HCEC 1CT (cell line): ENCODE measurements at places on chromosomes 3 and 15.

DNA sequence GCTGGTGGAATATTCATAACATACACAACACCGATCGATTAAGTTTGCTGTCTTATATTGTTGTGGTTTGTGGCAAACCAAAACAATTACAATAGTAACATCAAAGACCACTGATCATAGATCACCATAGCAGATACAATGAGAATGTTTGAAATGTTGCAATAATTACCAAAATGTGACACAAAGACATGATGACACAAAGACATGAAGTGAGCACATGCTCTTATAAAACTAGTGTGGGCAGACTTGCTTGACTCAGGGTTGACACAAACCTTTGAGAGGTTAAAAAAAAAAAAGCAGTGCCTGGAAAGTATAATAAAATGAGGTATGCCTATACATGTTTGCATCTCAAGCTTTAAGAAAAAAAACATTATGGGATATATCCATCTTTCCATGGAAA is 130.3 kb downstream of the NR1I2 start:
- no peak for DNase-seq

DNA sequence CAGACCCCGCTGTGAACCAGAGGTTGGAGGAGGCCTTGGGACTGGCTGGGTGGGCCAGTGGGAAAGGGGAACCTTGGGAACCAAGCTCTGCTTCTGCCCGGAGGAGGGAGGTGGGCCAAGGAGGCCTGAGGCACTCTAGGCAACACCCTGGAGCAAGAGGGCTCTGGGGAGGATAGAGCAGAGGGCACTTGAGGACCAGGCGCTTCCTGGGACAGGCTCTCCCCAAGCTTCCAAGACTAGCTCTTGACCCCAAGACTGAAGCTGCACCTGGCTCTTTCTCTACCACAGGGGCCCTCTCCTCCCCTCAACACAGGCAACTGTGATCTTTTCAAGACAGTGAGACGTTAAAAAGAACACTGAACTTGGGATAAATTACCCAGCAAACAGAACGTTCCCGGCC is 20.3 kb downstream of the TKT start:
- DNase-seq: no peak

GRCh38 chr15:33374226-33374914 is 63.6 kb downstream of the RYR3 start:
- no peak for DNase-seq

- no peak for DNase-seq
These were observed 486.8 kb downstream of the GBE1 start for GRCh38 chr3:81274671-81275070.

- DNase-seq: peak; percentile 42
These were observed 5.2 kb upstream of the EBLN2 start for GRCh38 chr3:73056014-73056844.

DNA sequence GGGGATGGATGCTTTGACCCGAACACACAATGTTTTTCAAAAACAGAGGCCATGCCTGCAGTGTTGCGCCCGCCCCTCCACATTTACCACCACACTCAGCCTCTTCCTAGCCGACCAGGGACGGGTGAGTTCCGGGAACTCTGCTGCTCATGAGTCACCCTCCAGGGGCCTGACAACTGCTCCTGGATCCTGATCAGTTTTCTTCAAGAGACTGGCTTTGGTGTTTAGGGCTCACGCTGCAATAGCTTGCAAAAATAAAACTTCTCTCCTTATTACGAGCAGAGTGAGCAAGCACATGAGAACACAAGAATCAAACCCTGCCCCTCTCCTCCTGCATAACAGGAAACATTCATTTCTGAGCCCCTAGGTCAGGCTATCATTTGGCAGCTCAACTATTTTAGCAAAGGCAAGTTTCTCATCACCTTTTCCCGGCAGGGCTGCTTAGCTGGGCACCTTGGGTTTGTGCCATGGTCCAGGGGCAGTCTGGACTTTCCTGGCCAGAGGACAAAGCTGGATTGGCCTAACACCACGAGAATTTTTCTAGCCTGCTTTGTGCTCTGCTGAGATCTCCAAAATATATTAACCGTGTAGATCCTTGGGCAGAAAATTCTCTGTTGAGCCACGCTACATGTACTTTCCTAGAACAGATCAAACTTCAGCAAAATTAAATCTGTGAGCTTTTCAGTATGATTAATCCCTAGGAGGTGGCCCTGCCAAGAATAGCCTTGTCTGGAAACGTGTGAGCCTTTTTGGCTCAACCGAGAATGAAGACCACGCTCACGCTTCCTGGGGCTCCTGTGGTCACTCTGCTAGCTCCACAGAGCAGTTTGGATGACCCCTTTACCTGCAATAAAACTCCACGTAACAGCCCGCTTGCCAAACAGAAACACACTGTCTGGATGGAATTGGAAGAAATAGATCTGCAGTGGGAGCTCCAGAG is 52.7 kb upstream of the SPATA12 start:
- DNase-seq: peak; percentile 75

GRCh38 chr15:56040081-56041035 is 46.9 kb upstream of the NEDD4 start:
- DNase-seq: peak; percentile 94

DNA sequence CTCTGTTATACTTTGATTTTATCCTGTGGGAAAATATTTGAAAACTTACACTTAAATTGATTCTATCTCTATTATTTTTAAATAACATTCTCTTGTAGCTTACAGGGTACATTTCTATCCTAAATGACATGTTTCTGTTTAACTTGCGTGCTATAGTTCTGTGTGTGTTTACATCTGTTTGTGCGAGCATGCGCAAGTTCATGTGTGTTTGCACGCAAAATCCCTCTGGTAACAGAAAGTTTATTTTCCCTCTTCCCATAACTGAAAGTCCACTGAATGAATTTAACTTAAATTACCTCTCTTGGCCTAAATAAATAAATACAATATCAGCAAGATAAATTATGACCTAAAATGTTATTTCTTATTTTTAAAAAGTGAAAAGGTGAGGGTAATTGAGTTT is 117.3 kb upstream of the NEO1 start:
- DNase-seq: no peak

GRCh38 chr3:122926322-122926721 is 101.2 kb downstream of the SEMA5B start:
- DNase-seq: no peak

- DNase-seq: no peak
These were observed 128.0 kb downstream of the ATG7 start for GRCh38 chr3:11400213-11400612.

GRCh38 chr3:37290551-37290950 is 116.2 kb upstream of the LRRFIP2 start:
- DNase-seq: peak; percentile 82

DNA sequence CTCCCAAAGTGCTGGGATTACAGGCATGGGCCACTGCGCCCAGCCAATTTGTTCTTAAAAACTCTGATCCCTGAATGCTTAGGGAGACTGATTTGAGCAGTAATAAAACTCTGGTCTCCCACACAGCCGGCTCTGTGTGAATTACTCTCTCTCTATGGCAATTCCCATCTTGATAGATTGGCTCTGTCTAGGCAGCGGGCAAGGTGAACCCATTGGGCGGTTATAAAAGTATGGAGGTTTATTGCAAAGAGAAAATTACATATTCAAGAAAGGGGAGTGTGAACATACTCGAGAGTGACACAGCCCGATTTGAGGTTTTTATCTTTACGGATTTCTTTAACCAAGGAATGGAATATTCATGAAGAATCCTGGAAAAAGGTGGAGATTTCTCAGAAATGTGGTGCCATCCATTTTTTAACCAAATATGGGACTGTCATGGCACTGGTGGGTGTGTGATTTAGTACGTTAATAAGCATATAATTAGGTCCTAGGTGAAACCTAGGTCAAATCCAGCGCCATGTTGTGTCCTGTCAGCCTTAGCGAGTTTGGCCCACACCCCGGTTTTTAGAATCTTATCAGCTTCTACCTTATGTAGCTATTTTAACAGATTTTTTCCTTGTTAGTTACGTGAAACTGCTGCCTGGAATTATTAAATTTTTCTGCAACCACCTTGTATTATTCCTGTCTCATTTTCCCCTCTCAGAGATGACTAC is 7.2 kb upstream of the GMPS start:
- no peak for DNase-seq

DNA sequence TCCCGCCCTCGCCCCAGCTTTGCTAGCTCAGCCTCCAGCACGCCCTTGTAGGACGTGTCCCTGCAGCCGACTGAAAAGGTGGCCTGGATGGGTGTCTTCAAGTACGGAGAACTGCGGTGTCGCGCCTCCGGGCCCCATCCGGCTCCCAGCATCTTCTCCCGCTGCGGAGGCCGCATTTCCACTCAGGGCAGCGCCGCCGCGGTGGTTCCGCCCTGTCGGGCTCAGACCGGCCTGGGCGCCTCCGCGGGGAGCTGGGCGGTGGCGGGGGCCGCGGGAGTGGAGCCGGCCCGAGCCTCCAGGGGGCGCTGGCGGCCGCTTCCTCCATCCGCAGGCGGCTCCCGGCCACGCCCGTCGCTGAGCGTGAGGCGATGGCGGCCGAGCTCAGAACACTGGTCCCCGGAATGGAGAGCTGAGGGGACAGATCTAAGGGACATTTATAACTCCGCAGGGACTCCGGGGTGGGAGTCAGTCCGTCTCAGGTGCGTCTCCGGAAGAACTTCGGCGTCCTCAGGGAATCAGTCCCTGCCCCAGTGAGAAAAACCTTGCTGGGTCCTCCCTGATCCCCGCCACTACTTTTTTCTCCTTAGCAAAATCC is 13.6 kb upstream of the SMCO1 start:
- no peak for DNase-seq

- DNase-seq: no peak
These were observed 26.9 kb downstream of the LOXL1 start for GRCh38 chr15:73952913-73953750.

DNA sequence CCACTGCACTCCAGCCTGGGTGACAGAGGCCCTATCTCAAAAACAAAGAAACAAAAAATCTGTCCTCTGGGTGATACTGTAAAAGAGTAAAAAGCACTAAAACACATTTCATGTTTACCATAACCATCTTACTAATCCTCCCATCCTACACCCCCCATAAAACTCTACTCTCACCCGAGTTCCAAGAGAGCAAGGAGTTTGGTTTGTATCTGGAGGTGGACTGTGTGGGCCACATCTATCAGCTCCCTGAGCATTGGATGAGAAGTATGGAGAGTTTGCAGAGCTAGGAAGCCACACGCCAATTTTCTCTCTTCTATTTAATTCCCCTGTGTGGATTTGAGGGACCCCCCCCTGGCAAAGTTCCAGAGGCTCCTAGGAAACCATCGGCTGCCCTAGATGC is 80.0 kb downstream of the ATP10A start:
- DNase-seq: no peak

GRCh38 chr3:142962520-142963233 is 797 bp downstream of the PAQR9 start:
- no peak for DNase-seq
